ENCODE measurements at places on chromosomes 6 and 20.

- DNase-seq, result no peak
Observed at GRCh38 chr6:131972741-131973140, 21.6 kb upstream of the CCN2 start.

- peak; percentile 14 for DNase-seq
Observed at GRCh38 chr6:123604067-123604466, 32.7 kb downstream of the TRDN start.

DNA sequence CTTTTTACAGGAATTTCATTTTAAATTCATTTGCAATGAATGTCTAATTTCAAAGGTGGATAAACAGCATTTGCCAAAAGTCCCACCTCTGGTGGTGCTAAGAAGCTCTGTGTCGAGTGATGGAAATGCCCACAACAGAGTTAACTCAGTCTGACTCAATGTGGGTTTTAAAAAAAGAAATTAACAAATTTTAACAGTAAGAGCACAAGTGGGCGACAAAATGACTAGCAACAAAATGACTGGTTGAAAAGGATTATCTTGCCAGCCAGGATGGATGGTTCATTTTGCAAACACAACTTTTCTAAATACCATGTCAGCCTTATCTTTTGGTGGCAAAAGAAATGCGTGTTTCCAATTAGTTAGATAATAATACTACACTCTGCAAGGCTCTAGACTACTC lies 14.3 kb upstream of the TAGAP start:
- no peak for DNase-seq

GRCh38 chr6:75546381-75546780 lies 52.8 kb upstream of the FILIP1 start:
- DNase-seq, result peak; percentile 30

- DNase-seq, result no peak
Observed at GRCh38 chr6:129181001-129181400, 298.1 kb downstream of the LAMA2 start.

DNA sequence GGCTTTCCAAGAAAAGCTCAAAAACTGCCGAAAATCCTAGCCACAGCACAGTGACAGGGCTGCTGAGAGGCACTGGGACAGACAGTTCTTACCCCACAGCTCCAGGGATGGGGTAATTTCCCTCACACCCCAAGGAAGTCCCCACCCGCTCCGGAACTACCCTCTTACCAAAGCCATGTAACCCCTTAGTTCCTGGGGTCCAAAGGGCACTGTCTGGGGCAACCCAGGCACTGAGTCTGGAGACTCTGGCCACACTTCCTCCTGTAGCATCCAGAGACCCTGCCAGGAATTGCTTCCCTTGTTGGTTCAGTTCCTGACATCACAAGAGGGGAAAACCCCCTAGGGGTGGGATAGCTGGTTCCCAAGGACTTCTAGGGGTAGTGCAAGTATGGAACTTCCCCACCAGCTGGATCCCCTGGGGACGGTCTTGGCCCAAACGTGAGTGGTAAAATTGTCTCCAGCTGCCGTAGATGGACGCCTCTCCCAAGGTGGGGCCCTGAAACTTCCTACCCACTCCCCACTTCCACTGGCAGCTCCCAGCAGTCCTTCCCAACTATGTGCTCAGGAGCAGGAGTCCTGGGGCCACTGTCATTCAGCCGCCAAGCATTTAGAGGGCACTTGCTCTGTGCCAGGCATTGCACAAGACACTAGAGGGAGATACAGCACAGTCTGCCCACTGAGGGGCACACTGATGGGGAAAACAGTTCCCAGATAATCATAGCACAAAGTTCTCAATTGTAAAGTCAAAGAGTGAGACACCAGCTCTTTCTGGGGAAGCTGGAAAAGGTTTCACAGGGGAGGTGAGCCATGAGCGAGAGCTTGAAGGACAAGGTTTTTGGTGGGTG lies 17.2 kb upstream of the HCK start:
- peak; percentile 33 for DNase-seq

DNA sequence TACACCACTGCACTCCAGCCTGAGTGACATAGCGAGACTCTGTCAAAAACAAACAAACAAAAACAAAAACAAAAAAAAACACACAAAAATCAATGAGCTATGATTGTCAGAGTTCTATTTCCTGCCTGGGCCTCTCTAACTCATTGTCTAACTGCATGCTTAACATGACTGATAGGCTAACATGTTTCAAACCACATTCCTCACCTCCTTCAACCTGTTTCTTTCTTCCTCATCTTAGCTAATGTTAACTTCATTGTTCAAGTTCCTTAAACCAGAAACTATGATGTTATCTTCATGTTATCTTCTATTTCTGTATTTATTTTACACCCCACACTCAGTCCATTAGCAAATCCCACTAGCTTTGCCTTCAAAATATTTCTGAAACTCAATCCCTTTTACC lies 41.5 kb downstream of the BEND6 start:
- DNase-seq, result no peak

- DNase-seq, result no peak
Observed at GRCh38 chr20:5315807-5316187, 957 bp downstream of the PROKR2 start.

DNA sequence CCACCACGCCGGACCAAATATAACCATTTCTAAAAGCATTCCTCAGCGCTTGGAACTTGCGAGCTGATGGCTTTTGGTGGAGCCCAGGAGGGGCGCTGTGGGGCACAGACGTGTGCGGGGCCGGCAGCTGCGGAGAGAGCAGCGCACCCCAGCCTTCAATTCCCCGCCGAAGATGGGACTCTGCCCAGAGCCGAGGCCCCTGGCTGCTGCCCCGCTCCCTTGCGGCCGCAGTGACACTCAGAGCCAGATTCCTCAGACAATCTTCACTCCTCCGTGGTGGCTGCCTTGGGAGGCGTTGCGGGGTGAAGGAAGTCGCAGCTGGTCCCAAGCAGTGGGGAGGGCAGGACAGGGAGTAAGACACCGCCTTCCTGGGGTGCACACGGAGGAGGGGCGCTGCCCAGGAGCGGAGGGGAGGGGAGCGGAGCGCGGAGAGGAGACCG lies 87.7 kb downstream of the TMEM242 start:
- DNase-seq, result peak; percentile 69

DNA sequence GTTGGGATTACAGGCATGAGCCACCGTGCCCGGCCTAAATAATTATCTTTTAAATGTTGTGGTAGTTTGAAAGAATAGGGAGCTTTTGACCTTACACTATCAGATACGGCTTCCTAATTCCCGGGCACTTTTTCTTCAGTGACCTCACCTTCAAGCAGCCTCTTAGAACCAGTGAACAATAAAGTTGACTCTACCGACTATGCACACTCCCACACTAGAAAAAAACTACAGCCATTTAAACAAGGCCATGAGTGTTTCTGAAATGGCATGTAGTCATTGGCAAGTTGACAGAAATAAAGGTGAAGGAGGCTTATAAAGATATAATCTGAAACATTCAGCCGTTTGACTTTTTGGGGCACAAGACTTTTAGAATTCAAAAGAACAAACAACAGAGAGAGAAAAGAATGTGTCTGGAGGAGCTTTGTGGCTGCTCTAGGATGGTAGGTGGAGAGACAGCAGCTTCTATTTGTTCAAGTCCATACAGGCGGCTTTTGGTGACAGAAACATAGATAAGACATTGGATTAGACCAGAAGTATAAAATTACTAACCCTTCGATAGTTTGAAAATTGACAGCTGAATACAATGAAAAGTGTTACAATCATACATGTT lies 75.2 kb downstream of the GJA1 start:
- DNase-seq, result no peak

GRCh38 chr6:28988536-28989311 lies 16.4 kb downstream of the ZNF311 start:
- DNase-seq, result peak; percentile 53

GRCh38 chr6:82783587-82784236 lies 281.9 kb downstream of the UBE3D start:
- DNase-seq, result no peak

GRCh38 chr6:142570221-142570671 lies 268.4 kb downstream of the ADGRG6 start:
- peak; percentile 60 for DNase-seq

DNA sequence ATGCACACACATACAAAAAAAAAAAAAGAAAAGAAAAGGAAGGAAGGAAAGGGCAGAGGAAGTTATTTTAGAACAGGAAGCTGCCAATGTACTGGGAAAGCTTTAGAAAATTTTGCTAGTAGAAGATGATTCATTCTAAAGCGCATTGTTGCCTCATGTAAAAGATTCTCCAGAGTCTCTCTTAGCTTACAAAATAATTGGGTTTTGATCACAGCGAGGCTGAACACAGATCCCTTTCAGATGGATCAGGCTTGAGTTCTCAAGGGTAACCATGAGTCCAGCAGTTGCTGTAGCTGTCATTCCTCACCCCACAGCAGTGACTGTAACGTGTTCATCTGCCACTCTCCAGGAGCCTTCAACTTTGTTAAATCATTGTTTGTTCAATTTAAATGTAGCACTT lies 81.9 kb downstream of the PHACTR2 start:
- peak; percentile 4 for DNase-seq

GRCh38 chr6:80134065-80134464 lies 27.6 kb downstream of the BCKDHB start:
- no peak for DNase-seq

- DNase-seq, result no peak
Observed at GRCh38 chr6:168374051-168374502, 54.5 kb upstream of the DACT2 start.

- DNase-seq, result no peak
Observed at GRCh38 chr6:85576476-85576875, 17.2 kb downstream of the SNX14 start.

DNA sequence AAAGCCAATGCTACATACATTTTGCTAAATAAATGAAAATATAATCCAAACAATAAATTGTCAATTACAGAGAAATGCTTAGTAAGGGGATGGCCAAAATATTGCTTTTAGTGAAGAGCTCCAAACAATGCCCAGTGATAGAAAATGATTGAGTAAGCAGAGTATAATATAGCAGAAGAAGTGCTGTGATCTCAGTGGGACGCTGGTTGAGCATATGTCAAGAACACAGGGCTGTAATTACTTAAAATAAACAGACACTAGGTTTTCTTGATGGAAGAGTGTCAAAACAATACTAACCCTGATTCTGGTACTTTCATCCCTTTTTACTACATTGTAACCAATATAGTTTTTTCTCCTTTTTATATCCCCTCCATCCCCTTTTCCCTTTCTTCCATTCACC lies 150.3 kb downstream of the GRIK2 start:
- no peak for DNase-seq

DNA sequence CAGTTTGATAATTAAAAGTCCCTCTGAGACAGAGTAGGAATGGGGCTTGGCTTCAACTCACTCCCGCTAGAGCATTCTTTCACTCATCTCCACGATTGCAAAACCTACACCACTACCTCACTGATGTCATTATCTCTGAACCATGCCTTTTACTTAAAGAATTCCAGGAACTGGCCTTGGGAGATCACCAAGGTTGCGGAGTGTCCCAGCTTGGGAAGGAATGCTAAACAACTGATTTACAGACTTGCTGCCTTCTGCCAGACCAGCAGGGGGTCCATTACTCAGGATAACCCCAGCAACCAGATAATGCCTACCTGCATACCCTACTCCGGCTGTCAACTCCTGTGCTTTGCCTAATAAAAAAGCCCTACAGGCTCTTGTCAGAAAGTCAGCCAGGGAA lies 102.2 kb upstream of the RALGAPA2 start:
- no peak for DNase-seq

- no peak for DNase-seq
Observed at GRCh38 chr6:1619098-1619672, 9.5 kb downstream of the FOXC1 start.

- DNase-seq, result peak; percentile 57
Observed at GRCh38 chr6:32852018-32852843, 1.3 kb downstream of the TAP1 start.

DNA sequence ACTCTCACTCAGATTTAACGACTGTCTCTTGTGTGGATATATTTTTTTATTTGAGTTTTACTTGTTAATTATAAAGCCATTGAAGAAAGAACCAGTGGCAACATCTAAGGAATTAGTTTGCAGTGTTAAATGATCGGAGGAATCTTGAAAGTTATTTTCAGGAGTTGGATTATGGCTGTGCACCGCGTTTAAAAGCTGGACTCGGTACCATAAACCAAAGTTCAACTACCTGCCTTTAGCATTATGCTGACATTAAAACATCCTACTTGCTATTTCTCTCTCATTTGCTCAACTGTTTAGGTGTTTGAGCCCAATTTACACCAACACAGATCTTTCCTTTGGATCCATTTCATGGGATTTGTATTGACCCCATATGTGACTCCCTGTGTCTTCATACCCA lies 289.4 kb upstream of the SASH1 start:
- DNase-seq, result no peak

DNA sequence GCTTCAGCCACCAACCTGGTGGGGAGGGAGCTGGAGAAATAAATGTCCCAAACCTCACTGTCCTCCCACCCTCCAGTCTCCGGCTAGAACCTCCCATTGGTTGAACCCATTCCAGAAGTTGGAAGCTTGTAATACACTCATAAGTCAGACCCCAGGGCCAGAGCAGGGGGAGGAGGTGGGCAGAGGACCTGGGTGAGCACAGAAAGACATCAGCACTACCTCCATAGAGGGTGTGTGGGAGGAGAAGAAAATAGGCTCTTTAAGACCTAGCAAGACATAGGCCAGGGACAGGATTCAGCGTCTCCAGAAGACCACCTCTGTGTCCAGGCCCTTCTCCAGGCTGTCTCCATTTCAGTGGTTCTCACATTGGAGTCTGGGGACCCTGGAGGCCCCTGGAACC lies 73.3 kb upstream of the TOP1 start:
- no peak for DNase-seq

GRCh38 chr20:34541264-34541901 lies 17.1 kb upstream of the MAP1LC3A start:
- no peak for DNase-seq

Measured in ELR (cell line).